Body of pancreas (tissue), 4 donors: ENCODE measurements at places on chromosomes 7 and 10.

GRCh38 chr10:26527018-26527417 is 88.9 kb downstream of the APBB1IP start:
- no peak for DNase-seq

GRCh38 chr10:101451667-101452069 is 97.7 kb downstream of the BTRC start:
- DNase-seq: no peak

- no peak for DNase-seq
Measured at GRCh38 chr7:5232485-5232837, 42.4 kb downstream of the WIPI2 start.

DNA sequence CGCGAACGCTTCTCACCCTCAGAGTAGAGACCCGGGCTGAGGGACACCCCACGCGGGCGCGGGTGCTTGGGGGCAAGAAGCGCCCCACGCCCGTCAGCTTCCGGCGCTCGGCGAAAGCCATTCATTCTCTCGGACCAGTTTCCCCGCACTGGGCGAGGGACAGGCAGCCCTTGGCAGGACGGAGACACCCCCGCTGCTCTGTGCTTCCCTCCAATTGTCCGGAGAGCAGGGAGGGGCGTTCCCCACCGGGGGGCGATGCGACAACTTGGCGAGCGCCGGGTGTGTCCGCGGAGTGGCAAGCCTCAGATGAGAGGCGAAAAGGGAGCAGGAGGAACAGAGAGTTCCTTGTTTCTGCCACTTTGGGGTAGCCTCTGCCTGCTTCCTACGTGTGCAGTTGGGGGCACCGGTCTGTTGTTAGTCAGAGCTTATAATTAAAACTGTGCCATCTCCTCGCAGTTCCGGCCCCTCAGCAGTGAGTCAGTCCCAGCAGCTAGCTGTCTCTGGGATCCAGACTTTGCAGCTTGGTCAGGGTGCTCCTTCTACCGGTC is 1.7 kb downstream of the GPR158 start:
- DNase-seq: peak; percentile 9

DNA sequence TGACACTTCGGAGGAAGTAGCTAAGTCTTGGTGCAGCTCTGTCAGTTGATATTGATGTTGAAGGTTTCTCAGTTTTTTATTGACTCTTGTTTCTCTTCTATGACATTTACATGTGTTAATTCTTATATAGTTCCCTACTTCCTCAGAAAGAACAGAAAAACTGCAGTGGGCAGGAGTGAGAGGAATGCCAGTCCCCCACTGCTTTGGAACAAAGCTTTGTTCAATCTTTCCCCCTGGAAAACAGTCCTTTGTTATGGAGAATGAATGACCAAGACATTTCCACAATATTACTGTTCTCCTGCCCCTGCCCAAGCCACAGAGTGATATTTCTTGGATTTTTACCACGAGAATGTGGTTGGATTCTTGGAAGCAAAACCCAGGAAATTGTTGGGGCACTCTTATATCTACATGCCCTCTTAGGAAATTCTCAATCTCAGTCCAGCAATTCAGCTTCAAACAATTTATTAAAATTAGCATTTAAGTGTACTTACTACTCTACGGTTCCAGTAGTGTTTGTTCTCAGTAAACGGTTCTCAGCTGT is 258.0 kb upstream of the KCND2 start:
- no peak for DNase-seq

GRCh38 chr7:96246919-96247318 is 75.0 kb downstream of the SLC25A13 start:
- DNase-seq: no peak

- DNase-seq: no peak
Measured at GRCh38 chr7:17560516-17560915, 262.1 kb downstream of the AHR start.
